ENCODE measurements at places on chromosomes 6 and 20. TPM values are rescaled to one million over a fixed set of nuclear protein-coding genes. Genes with fewer than 3 reads are reported as not detected.

- DNase-seq, result no peak
Measured at GRCh38 chr6:126210398-126211075, 129.4 kb upstream of the CENPW start.

- DNase-seq, result peak; percentile 5
Measured at GRCh38 chr6:128179876-128180438, 279.1 kb upstream of the THEMIS start.

GRCh38 chr20:1479831-1480595 lies 11.2 kb downstream of the SIRPB2 start:
- no peak for DNase-seq

DNA sequence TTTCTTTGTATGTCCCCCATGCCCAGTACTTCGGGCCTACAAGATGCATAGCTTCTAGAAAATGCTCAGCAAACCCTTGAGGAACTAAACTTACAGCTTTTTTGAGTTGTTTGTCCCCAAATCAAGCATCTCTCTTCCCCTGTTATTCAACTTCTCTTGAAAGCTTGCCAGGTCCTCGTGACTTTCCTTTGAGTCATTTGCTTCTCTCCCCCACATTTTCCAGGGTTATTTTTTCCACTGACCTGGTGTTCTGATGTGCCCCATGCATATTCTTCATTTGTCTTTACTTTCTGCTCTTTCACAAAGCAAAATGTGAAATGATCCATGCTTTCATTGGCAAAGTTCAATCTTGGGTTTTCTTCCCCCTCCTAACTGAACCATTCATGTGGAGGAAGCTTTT lies 204.8 kb downstream of the TFAP2A start:
- DNase-seq, result no peak

DNA sequence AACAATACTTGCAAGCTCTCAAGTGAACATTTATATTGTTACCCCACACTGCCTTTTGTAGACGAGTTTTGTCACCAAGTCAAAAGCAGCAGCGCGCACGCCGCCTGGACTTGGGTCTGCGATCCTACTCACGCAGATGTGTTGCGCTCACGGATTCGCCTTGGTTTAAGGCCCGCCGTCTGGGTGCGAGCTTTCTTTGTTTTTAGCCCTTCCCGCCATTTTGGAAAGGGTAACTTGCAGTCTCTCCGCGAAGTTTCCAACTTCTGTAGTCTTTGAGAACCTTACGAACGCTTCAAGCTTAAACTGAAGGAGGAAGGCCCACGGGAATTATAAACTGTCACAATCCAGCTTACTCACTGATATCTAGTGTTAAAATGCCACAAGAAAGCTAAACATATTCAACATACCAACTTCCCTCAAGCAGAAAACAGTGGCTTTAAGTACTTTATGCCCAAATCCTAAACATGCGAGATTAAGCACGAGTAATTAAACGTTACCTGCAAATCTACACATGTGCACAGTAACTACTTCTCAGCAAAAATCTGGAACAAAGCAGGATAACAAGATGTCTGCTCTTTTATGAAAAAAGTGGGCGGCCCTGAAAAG lies 80.4 kb upstream of the BTN3A2 start:
- peak; percentile 74 for DNase-seq

DNA sequence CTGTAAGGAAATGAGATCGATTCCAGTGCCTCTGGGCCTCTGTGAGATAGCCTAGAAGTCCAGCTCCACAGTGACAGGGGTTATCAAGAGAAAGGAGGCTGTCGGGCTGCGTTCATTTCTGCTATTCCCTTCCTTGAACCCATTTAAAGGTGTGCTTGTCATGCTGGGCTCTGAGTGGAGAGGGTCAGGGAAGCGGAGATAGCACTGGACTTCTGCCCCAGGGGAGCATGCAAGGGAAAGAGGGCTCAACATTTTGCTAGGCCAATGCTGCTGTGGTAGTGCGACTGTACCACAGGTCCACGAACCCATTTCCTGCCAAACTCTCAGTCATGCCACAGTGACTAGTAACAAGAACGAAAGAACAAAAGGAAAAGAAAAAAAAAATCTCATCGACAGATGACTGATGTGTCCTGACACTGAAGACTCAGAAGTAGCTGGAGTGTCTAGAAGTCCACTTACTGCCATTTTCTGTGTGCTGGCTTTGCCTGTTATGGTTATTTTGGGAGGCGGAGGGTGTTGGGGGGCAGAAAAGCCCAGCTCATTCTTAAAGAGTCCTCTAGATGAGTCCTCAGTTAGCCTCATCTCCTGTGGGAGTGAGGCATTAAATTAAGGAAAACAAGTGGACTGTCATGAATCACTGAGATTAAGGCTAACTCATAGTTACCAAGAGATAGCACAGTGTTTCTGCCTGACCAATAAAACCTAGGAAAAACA lies 8.1 kb downstream of the NEDD9 start:
- DNase-seq, result peak; percentile 64

- DNase-seq, result peak; percentile 42
Measured at GRCh38 chr20:37808233-37809070, 94.5 kb upstream of the VSTM2L start.

SCUBE3 gene
- total RNA-seq, result 0.85 TPM

ATP9A gene
- total RNA-seq, result 39.7 TPM

LTB gene
- 30.5 TPM for total RNA-seq

RPS10 gene
- total RNA-seq, result 3,703 TPM

SNX21 gene
- total RNA-seq, result 35.7 TPM

GNMT gene
- total RNA-seq, result not detected

LAMP5 gene
- total RNA-seq, result 0.34 TPM

IMPG1 gene
- not detected for total RNA-seq

CEP250 gene
- 24.2 TPM for total RNA-seq

E2F1 gene
- total RNA-seq, result 11.2 TPM

KATNA1 gene
- 22.8 TPM for total RNA-seq

RAD21L1 gene
- total RNA-seq, result not detected

USP49 gene
- total RNA-seq, result 3.1 TPM

Measured in dermis blood vessel endothelial cell (primary cell).